ENCODE measurements at places on chromosomes 2 and 18.

DNA sequence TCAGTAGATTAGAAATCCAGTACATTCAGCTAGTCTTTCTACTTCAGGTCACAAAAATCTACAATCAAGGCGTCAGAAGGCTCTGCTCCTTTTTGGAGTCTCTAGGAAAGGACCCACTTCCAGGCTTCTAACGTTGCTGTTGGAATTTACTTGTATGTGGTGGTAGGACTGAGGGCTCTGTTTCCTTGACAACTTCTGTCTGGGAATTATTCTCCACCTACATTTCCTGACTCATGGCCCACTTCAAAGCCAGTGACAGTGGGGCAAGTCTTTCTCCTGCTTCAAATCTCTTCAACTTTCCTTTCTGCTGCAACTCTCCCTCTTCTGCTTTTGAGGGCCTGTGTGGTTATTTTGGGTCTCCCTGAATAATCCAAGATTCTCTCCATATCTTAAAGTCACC lies 10.4 kb upstream of the TMX3 start:
- no peak for DNase-seq

DNA sequence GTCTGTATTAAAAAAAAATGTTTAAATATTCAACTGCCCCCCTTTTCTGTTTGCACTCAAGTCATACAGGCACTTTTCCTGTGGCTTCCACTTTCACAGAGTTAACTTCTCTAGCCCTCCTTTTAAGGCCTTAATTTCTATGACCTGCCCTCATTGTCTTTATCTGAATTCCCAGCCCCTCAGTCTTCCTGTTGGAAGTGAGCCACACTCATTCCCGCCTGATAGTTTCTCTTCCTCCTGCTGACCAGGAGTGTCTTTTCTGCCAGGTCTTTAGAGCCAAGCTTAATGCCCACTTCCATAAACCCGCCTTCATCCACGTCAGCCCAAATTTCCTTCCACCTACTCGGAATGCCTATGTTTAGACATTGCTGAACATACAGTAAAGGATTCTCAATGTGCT lies 10.5 kb downstream of the COPS8 start:
- no peak for DNase-seq

- no peak for DNase-seq
Observed at GRCh38 chr2:12051831-12052230, 305.4 kb downstream of the LPIN1 start.

DNA sequence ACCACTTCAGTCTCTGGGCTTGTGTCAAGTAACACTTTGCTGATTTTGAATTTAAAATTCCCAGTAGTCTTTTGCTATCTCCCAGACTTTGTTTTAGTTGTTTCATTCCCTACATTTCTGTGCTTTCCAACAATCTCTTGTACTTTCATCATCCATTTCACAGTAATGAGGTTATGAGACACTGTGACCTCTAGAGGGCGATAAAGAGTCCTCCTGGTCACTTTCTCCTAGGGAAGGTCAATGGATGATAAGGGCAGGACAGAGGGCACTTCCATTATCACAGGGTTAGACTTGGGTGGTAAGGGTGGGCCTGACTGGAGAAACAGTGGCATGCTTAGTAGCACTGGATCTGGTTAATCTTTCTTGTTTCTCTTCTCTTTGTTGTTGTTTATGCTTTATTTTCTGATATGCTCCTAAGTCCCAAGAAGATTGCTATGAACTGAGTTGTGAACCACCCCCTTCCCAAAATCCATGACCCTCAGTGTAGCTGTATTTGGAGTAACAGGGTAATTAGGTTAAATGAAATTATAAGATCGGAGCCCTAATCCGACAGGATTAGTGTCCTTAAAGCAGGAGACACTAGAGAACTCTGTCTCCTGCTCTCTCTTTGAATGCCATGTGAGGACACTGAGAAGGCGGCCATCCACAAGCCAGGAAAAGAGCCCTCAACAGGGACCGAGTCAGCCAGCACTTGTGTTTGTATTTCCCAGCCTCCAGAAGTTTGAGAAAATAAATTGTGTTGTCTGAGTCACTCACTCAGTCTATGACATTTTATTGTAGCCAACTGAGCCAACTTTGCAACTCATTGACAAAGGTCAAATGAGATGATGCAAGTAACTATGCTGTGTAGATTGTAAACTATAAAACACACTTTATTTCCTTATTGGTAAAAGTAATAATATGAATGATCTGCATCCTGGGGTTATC lies 779.2 kb downstream of the CNTNAP5 start:
- no peak for DNase-seq

DNA sequence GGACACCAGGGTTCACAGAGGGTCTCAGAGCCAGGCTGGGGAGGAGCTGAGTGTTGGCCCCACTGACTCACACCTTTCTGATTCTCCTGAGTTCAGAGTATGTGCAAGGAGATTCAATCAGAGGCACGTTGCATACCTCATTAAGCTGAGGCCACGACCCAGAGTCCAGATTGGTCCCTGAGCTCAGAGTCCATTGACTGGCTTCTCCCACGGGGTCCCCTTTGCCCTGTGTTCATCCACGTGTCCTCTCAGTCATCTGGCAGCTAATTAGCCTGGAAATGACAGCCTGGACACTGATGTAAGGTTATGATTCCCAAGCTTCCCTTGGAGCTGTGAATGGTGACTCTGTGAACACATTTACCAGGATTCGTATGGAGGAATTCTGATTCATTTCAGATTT lies 267.2 kb downstream of the SH3BP4 start:
- DNase-seq = no peak

DNA sequence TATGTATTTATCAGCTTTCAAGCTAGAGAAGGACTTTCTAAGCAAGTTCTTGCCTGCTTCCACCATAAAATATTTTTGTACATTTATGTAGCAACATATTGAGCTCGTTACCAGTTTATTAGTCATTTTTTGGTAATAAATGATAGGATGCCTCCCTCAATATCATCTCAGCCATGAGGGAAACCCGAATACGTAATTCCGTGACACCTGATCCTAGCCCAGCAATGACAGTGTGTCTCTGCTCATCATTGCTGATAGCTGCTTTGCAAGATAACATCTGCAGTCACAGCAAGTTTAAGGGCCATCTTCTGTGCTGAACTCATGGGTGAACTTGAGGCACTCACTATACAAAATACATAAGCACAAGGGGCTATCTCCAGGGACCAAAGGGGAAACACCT lies 62.2 kb downstream of the COL6A3 start:
- no peak for DNase-seq

- DNase-seq = no peak
Observed at GRCh38 chr2:121888189-121888557, 132.7 kb downstream of the TSN start.

DNA sequence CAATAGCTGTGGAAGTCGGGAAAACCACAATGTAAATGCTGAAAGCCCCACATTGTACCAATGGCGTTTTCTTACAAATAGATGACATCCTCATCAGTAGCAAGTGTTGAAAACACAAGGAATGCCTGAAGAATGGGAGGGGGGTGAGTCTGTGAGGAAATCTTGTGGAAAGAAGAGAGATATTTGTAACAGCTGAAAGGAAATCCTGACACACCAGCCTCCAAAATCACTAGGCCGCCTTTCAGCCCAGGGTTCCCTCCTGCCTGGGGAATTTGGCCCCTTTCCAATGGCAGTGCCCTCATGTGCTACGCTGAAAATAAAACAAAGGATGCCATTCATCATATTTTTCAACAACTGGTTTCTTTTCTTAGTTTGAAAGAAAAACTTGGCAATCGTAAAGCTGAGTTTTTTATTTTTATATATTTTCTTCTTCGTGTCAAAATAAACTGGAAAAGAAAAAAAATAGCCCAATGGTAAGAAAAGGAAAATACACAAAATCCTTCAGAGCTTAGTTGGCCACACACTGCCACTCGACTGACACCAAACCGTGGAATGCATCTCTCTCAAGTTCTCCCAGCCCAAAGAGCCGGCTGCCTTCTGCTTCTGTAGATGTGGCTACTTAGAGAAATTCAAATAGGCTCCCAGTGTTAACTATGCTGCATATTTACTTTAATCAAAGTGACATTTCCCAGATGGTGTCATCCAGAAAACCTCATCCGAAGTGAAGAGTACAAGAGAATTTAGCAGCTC lies 52.0 kb downstream of the FTCDNL1 start:
- DNase-seq = no peak

DNA sequence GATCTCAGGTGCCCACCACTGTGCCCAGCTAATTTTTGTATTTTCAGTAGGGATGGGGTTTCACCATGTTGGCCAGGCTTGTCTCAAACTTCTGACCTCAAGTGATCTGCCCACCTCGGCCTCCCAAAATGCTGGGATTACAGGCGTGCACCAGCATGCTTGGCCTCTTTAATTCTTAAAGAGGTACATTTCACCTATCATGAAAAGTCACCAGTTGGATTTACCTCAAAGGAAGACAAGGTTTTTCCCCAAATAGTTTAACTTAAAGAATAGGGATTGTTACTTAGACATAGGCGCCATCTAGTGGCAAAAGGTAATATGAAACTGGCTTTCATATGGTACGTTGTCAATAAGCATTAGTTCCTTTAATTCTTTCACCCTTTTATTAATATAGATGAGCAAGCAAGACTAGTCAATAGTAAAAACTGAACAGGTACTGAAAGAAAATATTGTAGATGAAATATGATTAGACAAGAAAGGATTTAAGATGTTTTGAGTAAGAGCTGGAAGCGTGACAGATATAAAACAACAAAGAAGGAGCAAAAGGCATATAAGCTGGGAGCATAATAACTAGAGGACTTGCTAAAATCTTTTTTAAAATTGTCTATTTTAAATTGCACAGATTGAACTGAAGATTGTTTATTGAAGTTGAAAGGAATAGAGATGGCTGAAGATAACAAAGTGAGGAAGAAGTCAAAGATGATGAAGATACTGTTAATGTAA lies 35.0 kb upstream of the PSMD14 start:
- no peak for DNase-seq

DNA sequence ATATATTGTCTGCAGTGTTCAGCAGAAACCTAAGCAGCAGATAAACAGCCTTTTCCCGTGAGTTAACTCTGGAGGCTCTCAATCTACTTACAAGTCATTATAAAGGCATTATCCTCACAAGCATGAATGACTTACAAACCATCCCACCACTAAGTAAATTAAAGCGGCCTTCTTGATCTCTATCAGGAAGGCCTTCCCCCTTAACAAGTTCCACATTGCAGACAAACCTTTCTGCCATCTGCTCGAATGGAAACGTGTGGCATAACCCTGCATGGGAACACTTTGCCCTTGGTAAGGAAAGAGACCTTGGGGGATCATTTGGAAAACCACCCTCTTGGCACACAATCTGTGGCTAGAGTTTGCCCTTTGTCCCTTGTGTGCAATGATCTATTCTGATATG lies 199.5 kb downstream of the OSR1 start:
- DNase-seq = no peak

DNA sequence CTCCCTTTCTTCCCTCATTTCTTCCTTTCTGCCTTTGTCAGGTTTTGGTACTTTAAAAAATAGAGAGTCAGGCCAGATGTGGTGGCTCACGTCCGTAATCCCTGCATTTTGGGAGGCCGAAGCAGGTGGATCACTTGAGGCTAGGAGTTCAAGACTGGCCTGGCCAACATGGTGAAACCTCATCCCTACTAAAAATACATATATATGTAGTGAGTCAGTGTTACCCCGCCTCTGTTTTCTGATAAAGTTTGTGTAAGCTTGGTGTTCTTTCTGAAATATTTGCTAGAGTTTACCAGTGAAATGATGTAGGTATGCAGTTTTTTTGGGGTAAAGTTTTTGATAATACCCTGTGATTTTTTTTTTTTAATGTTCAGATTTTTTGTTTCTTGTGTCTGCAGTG lies 58.8 kb downstream of the DGKD start:
- DNase-seq = no peak

GRCh38 chr2:229375251-229375650 lies 104.2 kb upstream of the PID1 start:
- DNase-seq = no peak

DNA sequence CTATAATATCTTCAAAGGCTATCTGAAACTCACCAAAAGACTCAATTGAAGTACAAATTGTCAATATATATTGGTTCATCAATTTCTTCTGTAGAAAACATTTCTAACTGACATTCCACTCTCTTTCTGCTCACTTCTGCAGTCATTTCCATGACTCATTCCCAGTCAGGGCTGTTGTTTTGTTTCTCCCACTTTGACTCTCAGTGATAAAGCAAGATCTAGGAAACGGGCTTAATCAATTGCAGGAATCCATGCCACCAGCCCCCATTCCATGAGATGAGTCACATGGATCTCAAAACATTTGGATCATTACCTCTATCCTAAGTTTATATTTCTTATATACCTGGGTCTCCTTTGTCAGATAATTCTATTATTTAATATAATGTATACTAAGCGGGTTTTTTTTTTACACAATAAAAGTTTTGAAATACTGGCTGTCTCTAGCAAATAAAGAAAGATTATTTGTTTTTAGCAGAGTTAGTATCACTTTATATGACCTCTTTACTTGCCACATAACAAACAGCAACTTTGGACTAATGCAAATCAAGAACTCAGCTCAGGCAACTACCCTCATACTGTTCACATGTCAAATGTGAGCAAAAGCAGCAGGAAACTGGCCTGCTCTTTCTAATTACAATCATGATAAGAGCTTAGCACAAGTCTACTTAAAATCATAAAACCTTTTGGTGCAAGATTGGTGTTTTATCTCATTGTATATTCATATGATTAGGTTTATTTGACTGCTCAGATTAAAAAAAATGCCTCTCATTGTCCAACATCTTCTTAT lies 251.1 kb upstream of the PIK3C3 start:
- no peak for DNase-seq

- DNase-seq = no peak
Observed at GRCh38 chr18:42860011-42860410, 255.5 kb downstream of the RIT2 start.

Data from CD4-positive, alpha-beta T cell treated with Interleukin-15 for 1 hour (primary cell).